ENCODE measurements at places on chromosomes 5 and 9. TPM values are rescaled to one million over a fixed set of nuclear protein-coding genes. Genes with fewer than 3 reads are reported as not detected.
A peak's percentile ranks its signal among the peaks of the same experiment; 100 is the strongest.

Gene C9
- not detected for total RNA-seq

GRCh38 chr9:109797006-109797405 is 17.0 kb downstream of the PALM2AKAP2 start:
- no peak for DNase-seq

- peak; percentile 74 for DNase-seq
Observed at GRCh38 chr9:137694962-137695875, 76.4 kb downstream of the EHMT1 start.

- no peak for DNase-seq
Observed at GRCh38 chr5:60277941-60278340, 384.4 kb upstream of the PDE4D start.

GRCh38 chr9:108257382-108257781 is 598.4 kb downstream of the ACTL7B start:
- DNase-seq = no peak

DNA sequence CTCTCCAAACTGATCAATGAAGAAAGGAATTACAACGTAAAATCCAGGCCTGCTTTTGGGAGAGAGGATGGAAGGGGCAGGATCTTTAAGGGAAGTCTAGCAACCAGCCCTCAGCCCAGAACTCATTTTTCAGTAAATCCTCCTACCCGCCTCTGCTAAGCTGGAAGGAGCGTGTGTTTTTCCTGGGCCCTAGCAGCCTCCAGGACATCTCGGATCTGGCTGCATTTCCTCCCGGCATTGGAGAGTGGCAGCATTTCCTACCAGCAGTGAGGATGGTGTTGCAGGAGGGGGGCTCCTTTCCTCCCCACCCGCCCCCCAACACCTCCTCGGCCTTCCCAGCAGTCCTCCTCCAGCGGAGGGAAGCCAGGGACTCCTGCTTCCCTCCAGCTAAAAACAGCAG is 54.5 kb downstream of the DCP2 start:
- no peak for DNase-seq

DNA sequence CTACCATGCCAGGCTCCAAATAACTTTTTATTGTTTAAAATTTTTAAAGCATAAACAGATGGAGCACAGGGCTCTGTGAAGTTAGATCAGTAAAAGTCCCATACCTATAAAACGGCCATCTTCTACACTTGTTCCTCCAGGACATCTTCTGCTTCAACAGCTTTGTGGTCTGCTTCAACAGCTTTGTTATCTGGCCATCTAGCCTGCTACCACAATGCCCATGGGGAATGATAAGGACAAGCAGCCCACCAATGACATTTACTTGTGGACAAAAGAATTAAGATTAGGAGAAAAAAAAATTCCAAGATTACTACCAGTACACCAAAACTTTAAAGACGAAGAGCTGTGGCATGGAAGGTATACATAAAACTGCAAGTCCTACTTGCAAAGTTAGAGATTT is 2.2 kb upstream of the VPS13A start:
- DNase-seq = no peak
